ENCODE measurements at places on chromosomes 7 and 10.

DNA sequence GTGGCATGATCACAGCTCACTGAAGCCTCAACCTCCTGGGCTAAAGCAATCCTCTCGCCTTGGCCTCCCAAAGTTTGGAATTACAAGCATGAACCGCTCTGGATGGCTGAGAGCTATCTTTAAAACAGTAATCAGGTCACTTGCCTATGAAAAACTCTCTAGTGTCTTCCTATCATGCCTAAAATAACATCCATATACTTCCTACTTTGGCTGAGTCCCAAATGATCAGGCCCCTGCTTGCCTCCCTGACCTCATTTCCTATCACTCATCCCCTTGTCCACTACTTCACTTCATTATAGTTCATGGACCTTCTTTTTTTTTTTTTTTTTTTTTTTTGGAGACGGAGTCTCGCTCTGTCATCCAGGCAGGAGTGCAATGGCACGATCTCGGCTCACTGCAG lies 28.0 kb downstream of the SEPTIN7 start:
- peak; percentile 66 for DNase-seq

DNA sequence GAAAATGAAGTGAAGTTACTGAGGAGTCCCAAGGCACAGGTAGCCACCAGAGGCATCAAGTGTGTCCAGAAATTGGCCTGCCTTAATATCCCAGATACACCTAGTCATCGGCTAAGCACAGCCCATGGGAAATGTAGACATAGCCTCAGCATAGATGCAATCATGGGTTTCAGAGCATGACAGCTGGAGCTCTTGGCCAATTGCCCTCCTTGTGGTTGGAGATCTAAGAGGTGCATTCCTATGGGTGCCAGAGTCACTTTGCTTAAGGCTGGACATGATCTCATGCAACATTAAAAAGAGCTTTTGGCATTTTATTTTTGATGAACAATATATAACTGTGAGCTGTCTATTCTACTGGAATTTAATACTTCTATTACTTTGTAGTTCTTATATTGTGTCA lies 758.0 kb upstream of the LRRTM3 start:
- DNase-seq = peak; percentile 78

DNA sequence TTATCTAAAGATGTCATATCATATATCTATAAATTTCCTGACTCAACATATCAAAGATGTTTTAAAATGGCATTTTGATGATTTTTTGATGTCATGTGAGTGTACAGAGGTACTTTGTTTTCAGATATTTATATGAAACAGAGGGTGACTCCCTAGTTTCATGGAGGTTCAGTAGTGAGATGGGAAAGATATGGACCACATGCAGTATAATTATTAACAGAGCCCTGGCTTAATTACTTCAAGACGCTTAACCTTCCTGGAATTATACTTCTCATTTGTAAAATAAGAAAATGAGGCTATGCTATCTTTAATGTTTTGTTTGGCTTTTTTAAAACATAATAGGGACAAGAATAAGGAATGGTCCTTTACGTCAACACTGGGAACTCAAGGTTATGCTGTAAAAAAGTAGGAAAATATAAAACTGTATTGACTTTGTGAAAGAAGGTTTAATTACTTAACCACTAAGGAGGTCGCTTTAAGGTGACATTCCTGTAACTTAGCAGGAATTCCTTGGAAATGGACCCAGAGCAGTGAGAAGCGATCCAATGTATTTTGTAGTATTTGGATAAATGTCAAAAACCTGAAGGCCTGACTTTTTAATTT lies 821.0 kb upstream of the IGFBP3 start:
- no peak for DNase-seq

GRCh38 chr7:157613575-157614322 lies 276.9 kb downstream of the DNAJB6 start:
- DNase-seq = no peak

- peak; percentile 16 for DNase-seq
Observed at GRCh38 chr7:3154881-3155494, 111.3 kb upstream of the CARD11 start.

- DNase-seq = no peak
Observed at GRCh38 chr7:16839646-16840045, 34.8 kb upstream of the AGR2 start.
